ENCODE measurements at places on chromosomes 7 and 10.

DNA sequence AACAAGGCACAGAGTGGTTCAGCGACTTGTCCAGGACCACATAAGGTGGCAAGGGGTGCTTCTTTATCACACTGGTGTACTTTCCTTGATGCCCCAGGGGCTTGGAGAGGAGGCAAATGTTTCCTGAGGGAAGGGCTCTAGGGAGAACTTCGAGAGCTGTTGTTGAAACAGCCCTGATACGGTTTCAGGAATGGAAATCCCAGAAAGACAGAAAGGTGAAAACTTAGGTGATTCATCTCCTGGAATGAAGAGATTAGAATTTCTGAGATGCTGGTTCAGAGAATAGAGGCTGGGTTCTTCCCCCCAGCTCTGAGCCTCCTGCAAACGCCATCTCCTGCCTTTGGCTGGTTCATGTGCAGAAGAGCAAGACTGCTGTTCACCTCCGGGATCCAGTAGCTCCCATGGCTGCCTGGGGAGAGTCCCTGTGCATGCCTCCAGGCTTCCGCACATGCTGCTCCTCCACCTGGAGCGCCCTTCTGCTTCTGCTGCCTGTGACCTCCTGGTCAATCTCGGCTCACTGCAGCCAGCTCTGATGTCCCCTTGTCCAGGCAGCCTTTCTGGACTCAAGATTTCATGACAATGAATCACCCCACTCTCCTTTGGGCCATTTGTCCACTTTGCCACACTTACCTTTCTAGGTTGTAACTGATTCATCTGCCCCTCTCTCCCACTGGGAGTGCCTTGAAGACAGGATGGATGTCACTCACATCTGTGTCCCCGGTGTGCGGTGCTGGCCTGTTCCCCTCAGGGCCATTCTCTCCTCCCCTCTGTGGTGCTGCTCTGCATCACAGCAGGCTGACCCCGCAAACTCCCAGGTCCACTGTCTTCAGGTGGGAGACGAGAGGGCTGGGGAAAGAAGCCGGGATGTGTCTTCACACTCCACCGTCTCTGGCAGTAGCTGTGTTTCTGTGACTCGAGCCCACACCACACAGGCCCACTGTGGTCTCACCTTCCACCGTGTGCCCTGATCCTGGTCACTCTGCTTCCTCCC lies 3.6 kb upstream of the CDH23 start:
- no peak for DNase-seq

DNA sequence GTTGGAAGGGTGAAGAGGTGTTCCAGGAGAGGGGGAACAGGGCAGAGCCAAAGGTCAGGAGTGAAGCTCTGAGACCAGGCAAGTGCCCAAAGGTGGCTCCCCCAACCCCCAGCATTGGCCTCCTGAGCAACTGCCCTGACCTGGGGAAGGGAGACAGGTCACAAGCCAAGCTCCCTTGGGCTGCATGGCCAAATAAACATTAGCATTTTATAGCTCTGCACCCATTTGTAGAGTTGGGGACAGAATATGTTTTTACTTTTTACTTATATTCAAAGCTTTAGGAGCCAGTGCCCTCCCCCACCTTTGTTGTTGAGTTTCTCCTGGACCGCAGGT lies 4.0 kb downstream of the UNC5B start:
- no peak for DNase-seq

DNA sequence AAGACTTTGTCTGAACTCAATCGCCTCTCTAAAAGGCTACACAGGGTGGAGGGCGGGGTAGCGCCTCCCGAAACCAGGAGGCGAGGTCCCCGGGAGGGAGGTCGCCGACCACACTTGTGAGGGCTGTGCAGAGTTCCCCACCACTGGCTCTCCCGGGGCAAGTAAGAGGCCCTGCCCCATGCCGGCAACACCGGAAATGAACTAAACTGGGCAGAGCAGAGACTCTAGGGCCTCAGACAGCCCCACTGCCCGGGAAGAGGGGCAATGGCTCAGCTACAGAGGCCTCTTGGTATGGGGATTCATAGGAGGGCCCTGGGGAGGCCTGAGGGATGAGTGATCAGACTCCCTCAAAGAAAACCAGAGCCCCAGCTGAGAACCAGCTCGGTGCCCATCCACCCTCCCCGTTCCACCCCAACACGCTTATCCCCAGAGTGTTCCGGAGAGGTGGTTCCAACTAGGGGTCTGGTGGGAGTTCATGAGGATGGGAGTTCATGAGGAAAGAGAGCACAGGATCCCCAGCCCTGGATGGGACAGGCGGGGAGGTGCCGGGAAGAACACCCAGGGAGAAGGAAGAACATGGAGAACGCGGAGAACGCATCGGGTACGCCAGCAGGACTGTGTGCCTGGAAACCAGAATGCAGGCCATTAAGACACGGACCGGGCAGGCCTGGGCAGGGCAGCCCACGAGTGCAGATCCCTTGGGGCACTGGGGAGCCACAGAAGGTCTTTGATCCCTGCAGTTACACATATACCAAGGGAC lies 89.4 kb upstream of the MYL10 start:
- no peak for DNase-seq

GRCh38 chr7:12053561-12053960 lies 157.5 kb upstream of the TMEM106B start:
- DNase-seq: no peak

- DNase-seq: no peak
Observed at GRCh38 chr7:157116762-157117161, 22.0 kb upstream of the UBE3C start.

DNA sequence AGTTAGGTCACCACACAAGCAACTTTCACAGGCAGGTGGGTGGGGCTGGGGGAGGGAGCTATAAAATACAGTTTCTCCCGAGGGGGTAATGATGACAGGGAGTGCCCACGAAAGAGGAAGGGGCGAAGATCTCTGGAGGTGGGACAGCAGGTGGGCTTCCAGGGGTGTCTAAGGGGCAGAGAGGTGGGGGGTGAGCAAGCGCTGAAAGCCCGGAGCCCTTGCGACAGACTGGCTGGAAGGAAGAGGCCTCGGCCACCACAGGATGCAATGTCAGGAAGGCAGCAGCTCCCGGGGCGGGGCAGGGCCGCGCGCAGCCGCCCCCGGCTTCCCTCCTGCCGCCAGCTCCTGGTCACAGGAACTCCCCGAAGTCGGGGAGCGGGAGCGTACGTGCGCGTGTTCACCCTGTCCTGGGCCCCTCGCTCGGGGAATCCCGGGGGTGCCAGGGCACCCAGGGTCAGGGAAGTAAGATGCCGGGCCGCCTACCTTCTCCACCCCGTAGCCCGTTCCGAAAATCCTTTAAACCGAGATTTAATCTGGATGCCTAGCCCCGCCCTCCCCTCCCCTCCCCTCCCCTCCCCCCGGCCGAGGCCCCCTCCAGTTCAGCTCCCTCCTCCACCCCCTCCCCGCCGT lies 105.2 kb upstream of the PPIF start:
- peak; percentile 85 for DNase-seq

- DNase-seq: no peak
Observed at GRCh38 chr10:126317751-126318150, 70.5 kb downstream of the ADAM12 start.

- no peak for DNase-seq
Observed at GRCh38 chr10:112741830-112742402, 208.1 kb upstream of the TCF7L2 start.

DNA sequence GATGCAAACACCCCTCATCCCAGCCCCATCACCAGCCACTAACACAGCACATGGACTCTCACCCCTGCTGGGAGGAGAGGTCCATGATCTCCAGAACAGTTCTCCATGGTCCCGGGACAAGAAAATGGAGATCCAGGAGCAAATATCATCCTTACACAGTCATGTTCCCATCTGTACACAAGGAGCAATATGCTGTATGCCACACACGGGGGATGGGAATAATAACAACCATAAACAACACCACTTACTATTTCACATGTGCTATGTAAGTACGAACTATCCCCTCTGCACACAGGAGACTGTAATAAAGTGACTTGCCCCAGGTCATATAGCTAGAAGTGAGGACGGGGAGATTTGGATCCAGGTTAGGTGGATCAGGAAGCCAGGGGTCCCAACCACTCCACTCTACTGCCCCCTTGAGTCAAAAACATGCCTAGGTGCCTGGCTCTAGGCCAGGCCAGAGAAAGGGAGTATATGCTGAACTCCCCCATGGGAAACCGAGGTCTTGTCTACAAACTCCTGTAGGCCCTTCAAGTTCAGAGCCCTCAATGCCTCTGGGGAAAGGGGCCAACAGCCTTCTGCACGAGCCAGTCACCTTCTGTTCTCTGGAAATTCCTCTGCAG lies 34.1 kb downstream of the LRRC20 start:
- no peak for DNase-seq

GRCh38 chr10:59885430-59886134 lies 20.8 kb downstream of the CCDC6 start:
- peak; percentile 77 for DNase-seq

DNA sequence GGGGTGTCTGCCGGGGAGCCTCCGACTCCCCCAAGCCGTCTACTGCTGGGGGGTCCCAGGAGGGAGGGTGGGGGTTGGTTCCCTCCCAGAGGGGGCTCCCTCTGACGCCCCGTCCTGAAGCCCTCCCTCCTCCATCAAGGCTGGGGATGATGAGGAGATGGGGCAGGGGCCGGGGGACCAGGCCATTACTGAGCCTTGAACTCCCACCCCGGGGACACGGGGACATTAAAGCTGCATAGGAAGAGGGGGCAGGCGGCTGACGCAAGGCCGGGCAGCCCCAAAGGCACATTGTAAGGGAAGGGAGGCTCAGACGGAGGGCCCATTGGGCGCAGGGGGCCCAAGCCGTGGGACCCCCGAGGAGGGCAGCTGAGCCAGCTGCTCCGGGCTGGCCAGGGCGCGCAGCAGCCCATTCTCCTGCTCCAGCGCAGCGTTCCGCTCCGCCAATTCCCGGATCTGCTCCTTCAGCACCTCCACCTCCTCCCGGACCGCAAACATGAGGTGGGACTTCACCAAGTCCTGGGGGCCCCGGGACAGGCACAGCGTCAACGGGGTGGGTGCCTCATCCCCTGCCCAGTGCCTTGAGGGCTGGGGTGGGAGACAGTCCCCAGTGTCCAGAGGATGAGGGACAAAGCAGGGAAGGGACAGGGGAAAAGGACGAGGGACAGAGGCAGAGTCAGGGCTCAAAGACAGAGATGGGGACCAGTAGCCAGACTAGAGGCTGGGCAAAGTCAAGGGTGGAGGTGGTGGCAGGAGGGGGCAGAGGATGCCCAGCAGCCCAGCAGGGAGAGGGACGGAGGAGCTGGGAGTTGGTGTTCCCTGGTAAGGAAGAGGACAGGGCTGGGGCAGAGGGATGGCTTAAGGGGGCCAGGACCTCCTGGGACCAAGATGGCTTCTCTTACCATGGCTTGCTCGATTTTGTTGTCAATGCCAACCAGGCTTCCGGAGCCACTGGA lies 2.9 kb upstream of the SPACDR start:
- no peak for DNase-seq

DNA sequence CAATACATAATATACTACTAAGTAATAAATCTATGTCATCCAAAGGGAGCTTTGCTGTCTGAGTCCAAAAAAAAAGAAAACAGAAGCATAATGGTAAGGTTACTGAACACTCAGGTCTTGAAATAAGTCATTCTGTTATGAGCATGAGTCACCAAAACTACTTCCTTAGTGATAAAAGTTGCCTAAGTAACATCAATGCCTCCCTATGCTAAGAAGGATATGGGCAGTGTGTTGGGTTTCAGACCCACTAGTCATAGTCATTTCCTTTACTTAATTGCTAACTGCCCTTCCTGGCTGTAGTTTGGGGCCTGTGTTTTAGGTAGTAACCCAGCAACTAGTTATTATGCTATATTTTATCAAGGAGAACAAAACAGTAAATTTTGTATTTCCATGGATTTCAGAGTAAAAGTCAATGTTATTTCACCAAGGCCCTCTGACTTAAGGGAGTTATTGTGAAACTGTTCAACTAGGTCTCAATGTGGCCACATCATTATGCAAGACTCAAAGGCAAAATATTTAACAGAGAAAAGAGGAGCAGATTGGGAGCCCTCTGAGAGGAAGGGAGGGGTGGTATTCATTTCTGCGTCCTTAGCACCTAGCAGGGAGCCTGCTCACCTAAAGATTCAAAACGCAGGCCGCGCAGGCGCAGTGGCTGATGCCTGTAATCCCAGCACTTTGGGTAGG lies 11.7 kb upstream of the VIM start:
- DNase-seq: peak; percentile 78

DNA sequence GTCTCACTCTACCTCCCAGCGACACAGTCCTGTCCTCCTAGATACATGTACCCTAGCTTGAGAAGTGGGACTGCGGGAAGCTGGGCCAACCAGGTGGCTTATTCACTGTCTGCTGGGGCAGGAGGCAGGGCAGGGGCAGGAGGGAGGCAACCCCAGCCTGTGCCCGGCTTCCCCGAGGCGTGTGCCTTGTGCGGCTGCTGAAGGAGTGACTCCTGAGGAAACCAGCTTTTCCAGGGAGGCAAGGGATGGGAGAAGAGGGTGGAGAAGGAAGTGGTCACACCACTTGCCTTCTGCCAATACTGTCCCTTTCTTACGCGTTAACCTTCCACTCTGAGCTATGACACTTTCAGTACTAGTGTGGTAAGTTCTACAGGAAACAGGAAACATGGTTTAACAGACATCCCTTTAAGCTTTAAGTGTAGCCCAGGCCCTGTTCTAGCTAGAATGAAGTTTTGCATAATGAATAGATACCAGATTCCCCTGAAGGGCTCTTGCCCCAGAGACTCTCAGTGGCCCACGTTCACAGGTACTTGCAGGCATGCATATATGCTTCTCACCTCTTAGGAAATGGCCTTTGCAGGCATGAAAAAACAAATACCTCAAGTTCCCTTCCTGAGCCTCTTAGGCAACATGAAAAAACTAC lies 40.6 kb downstream of the SYPL1 start:
- DNase-seq: peak; percentile 89

GRCh38 chr10:110357252-110357780 lies 52.6 kb upstream of the SMNDC1 start:
- DNase-seq: peak; percentile 71

DNA sequence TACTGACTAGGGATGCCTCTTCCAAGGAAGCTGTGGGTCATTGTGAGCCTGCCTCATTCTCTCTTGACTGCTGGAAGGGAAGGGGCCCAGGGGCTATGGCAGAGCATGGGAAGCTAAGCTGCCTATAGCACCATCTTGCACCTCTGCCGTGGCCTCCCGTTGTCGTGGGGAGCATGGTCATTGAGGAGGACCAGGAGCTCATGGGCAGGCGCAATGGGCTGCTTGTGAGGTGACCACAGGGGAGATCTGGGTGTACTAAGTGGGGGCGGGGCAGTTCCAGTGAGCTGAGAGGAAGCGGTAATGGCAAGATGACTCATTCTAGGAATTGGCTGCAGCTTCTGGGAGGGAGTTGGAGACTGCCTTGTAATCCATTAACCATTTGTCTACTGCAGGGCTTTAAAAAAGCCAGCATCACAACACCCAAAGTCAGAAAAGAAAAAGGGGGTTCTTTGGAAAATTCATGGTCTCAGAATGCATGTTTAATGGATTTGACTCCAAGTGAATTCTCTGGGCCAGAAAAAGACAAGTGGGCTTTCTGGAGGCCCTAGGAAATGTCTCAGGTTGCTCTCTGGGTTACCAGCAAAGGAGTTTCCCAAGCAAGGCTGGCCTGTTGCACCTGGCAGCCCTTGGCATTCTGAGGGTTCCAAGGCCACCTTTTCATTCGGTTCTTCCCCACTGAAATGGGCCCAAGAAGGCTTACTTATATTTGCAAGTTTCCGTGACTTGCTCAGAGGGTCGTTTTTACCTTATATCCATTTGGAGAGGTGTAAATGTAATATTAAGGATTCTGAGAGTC lies 3.6 kb downstream of the DUSP5 start:
- peak; percentile 74 for DNase-seq

GRCh38 chr7:152383341-152384234 lies 52.2 kb downstream of the KMT2C start:
- no peak for DNase-seq

- no peak for DNase-seq
Observed at GRCh38 chr10:30365278-30365677, 16.2 kb upstream of the MTPAP start.

GRCh38 chr10:36446881-36447280 lies 678.5 kb upstream of the ANKRD30A start:
- DNase-seq: no peak
